ENCODE measurements at places on chromosomes 7 and 10.
A peak's percentile ranks its signal among the peaks of the same experiment; 100 is the strongest.

DNA sequence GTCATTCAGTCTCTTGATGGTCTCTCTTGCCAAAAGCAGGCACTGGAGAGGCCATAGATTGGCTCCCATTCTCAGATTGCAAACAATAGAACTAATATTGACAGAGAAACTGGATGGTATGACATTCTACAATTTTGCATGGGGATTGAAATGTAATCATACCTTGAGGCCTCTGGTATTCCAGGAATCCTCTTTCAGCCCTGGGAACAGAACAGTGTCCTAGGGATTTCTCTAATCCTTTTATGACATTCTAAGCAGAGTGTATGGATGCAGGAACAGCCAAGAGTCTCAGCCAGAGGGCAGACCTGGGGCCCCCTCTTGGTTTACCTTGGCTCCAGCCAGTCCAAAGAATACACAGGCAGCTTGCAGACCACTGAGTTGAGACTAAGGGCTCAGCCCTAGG lies 206.4 kb downstream of the KCNMA1 start:
- DNase-seq: no peak

DNA sequence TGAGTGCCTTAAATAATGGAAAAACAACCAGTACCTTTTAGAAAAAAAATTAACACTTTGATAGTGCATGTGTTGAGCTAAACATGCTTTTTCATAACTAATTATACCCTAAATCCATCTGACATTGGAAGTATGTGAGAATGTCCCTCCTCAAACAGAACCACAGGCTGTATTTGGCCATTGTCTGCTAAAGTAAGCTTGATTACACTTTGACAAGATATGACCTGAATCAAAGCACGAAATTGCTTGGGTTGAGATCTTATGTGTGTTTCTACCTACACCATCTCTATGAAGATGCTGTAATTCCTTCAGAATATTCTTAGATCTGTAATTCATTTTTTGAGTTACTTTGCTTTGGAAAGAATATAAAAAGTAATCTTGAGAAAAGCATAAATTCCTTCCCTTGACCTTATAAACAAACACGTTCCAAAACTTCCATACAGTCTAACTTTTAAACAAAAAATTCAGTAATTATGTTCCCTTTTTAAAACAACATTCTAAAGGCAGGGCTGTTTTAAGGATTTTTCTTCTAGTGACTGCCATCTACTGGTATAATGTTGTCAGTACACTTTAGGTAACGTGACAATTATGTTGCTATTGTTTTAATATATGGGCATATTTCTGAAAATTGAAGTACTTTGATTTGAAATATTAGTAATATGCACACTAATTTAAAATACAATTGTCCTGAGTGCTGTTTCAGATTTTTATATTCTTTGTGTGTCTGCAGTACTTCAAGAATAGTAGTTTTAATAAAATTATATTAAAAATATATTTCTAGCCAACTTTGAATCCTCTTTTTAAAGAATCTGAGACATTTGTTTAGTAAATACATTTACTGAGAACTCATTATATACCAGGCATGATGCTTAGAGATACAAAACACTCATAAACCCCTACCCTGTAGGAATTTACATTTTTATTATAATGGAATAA lies 20.9 kb downstream of the CD36 start:
- peak; percentile 62 for DNase-seq

DNA sequence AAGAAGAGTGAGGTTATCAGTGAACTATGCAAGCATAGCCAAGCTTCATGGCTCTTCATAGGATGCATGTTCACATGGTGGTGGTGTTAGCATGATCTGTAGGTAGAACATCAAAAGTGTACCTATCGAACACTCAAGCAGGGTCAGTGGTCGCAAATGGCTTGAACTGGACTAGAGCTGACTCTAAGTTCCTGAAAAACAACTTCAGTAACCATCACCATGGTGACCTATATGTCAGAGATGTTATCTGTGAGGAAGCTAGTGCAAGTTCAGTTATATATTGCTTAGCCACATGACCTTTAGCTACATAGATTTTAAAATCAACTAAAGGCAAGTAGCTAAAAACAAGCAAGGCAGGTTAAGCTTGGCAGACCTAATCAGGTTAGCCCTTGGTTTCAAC lies 163.1 kb upstream of the AGR3 start:
- DNase-seq: no peak

DNA sequence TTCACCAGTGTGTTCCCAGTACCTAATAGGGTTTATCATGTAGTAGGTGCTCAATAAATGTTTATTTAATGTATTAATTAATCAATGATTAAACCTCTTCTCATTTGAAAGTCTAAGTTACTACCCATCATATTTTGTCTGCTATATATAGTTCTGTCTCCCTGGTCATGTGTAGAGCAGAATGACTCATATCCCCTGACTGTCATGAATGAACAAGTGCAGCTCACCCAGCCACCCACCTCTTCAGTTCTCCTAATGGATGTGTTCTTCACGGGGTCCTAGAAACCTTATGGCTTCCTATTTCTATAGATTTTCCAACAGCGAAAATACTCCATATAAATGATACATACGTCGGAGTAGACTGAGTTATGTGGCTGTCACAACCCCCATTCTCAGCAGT lies 64.5 kb downstream of the HIF1AN start:
- no peak for DNase-seq

- DNase-seq: no peak
These were observed 176.0 kb downstream of the EXOC4 start for GRCh38 chr7:133428876-133429275.

DNA sequence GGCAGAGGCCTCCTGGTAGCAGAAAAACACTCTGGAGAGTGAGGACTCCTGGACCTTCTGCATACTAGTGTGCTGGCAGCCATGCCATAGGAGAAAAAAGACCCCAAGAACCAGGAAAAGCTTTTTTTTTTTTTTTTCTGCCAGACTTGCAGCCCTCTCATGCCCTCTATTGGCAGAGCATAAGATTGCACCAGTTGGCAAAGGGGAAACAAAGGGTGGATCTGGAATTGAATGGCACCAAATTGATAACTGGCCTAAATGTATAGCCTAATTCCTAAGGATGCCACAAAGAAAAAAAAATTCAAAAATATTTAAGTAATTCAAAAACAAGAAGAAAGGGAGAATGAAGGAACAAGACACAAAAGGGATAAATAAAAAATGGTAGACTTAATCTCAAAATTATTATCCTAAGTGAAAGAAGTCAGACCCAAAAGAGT lies 112.5 kb upstream of the GHITM start:
- no peak for DNase-seq

DNA sequence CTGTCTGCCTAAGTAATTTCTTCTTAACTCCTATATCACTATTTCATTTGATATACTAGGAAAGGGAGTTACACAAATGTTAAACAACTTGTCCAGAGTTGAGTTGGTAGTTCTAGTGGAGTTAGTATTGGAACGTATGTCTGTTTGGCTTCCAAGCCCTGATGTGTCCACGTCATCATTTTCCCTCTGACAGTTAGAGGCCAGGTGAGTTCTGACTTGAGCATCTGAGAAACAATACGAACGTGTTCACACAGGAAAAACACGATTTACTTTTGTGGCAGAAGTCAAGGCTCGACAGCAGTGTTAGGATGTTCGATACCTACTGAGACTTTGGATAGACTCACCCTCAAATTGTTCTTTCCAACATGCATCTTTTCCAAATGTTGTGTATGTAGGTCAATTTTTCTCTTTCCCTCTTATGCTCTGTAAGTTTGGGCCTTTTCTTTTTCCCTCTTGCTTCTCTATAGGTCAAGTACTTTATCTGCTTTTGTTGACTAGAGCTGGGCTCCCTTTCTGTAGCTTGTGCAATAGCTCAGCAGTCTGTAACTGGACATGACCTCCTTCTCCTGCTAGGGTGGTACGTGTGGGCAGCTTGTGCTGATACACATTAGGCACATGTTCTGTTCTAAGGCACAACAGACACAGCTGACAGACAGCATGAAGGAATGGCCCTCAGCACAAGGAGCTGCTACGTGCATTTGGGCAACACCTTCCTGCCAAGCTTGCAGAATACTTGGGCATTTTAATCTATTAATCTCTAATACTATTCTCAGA lies 222.9 kb downstream of the PTEN start:
- no peak for DNase-seq

- DNase-seq: no peak
These were observed 74.2 kb upstream of the CYTH3 start for GRCh38 chr7:6346581-6346980.

- no peak for DNase-seq
These were observed 15.9 kb downstream of the KPNA7 start for GRCh38 chr7:99191869-99192596.

- DNase-seq: no peak
These were observed 12.3 kb downstream of the CAMK2G start for GRCh38 chr10:73862011-73862410.

GRCh38 chr7:134083766-134084487 lies 43.2 kb upstream of the LRGUK start:
- no peak for DNase-seq
